Stimulated activated CD8-positive, alpha-beta memory T cell treated with anti-CD3 and anti-CD28 coated beads, Interleukin-15, amount 100 ng/mL, for 1 hour (primary cell): ENCODE measurements at places on chromosomes 2 and 18.

GRCh38 chr2:11750422-11750821, 4.0 kb downstream of the LPIN1 start:
- no peak for DNase-seq

DNA sequence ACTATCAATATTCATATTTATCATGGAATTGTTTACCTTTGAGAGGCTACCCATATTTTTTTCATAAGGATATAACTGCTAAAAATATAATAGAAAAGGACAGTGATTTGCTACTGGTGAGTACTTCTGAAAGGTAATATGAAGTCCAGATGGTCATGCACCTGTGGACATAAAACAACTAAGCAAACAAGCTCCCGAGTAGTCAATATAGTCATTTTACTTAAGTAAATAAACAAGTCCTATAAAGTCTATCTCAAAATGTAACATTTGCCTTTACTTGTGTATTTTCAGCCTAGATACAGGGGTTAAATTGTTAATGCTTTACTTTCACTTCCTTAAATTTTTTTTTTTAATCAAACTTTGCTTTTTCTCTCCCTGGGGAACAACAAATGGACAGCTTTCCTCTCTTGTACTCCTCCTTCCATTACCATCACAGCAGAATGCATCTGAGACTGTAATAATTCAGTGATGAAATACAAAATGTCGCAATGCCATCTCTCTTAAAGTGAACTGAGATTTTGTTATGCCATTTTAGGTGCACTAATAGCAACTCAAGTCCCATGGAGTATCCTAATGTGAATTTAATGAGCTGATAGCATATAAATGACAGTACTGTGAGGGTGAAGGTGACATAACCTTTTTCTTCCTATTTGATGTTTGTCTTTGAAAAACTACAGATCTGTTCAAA, 1325.4 kb upstream of the ZEB2 start:
- no peak for DNase-seq

DNA sequence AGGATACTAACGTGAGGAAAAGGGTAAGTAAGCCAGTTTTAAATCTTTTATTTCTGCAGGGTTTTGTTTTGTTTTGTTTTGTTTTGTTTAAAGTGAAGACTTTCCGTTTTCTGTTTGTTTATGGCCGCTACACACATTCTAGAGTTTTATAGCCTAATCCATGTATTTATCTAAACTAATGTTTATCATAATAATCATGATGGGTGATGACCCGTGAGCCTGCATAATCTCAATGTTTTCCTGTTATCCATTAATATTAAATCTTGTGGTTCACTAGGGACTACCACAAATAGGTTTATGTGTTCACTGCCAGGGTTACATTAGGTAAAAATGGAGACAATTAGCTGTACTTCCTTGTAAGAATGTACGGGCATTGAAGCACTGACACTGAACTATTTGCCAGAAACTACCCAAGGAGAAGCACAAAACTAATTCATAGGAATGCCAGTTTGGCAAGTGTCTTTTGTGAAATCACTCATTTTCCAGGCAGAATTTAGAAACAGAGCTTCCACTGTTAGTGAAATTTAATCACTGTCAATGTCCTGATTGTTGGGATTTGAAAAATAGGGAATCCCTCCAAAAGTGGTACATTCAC, 574.8 kb downstream of the LRP1B start:
- no peak for DNase-seq

DNA sequence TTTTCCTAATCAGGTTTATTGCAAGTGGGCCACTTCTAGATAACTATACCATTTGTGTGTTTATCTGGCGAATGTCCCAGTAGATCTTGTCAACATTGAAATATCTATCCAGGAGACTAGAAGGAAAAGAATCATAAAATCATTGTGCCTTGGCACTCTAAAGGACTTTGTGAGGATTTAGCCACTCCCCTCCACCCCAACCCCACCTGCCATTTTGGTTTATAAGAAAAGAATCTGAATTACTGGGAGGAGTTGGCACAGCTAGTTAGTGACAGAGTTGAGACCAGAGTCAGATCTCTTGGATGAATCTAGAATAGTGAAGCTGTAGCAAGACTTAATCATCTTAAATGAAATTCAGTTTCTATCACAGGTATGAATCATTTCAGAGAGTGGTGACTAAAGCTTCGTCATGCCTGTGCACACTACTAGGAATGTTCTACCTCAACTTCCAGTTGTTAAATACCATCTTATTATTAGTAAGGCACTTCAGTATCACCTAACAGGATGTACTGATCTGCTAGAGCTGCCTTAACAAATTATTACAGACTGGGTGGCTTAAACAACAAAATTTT, 212.7 kb upstream of the SLC14A2 start:
- no peak for DNase-seq

DNA sequence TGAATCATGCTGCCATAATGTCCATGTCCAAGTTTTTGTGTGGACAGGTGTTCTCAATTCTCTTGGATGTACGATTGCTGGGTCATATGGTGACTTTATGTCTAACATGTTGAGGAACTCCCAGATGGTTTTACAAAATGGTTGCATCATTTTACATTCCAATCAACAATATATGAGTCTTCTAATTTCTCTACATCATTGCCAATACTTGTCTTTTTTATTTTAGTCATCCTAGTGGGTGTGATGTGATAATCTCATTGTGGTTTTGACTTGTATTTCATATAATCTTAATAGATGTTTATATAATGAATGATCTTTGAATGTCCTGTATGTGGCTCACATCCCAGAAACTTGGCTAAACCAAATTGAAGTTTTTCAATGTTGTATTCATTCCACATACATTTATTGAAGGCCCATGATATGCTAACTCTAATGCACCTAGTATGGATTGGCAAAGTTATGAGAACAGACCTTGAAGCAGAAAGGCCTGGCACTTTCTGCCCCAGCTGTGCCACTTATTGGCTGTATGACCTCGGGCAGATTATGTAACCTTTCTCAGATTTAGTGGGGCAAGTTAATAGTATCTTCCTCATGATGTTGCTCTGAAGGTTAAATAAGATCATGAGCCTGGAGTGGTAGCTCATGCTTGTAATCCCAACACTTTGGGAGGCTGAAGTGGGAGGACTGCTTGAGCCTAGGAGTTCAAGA, 205.4 kb downstream of the RAB3GAP1 start:
- DNase-seq: no peak

GRCh38 chr2:218732761-218733158, 22.1 kb downstream of the TTLL4 start:
- no peak for DNase-seq

- no peak for DNase-seq
Measured at GRCh38 chr2:128501006-128501690, 182.5 kb upstream of the HS6ST1 start.

GRCh38 chr2:130749641-130750040, 5.7 kb upstream of the AMER3 start:
- no peak for DNase-seq

- DNase-seq: no peak
Measured at GRCh38 chr2:180478883-180479282, 471.8 kb upstream of the CWC22 start.

DNA sequence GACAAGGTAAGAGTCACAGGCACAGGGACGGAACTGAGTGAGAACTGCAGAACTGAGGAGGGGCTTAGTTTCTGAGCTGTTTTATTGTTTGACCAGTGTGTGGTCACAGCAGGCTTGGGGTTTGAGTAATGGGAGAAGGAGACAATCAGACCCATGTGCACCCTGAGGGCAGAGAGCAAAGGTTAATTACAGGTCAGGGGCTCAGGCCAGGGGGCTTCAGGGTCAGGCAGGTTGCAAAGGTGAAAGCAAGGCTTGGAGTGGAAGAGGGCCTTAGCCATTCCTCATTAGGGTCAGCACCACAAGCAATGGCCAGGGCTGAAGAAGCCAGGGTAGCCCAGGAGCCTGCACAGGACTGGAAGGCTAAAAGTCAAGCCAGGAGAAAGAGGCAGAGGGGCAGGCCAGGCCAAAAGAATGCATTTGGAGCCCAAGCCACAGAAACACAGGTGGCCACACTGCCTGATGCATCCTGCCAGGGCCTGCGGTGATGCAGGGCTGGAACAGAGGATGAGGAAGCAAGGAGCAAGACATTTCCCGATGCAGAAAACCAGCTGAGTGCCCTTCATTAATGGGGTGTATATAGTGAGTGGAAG, 209.8 kb upstream of the GYPC start:
- no peak for DNase-seq

DNA sequence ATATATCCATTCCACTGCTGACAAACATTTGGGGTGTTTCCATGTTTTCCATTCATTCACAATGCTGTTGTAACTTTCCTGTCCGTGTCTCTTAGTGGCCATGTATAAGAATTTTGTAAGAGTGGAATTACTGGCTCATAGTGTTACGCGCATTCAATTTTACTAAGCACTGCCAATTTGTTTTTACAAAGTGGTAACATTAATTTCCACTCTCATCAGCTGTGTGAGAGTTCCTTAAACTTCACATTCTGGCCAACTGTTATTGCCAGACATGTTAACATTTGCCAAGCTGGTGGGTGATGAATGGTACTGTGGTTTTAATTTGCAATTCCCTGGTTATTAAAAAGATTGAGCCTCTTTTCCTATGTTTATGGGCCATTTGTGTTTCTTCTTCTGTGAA, 134.2 kb downstream of the DTNB start:
- no peak for DNase-seq
